ENCODE measurements at places on chromosomes 1 and 21. TPM values are rescaled to one million over a fixed set of nuclear protein-coding genes. Genes with fewer than 3 reads are reported as not detected.
A peak's percentile ranks its signal among the peaks of the same experiment; 100 is the strongest.

GRCh38 chr1:184646178-184646701 lies 108.4 kb downstream of the EDEM3 start:
- no peaks in the 10 kb centered on the region for H3K4me1 ChIP-seq
- DNase-seq = no peak
- no peak overlapping the region for H3K27ac ChIP-seq
- H3K36me3 ChIP-seq = no peaks in the 10 kb centered on the region

DNA sequence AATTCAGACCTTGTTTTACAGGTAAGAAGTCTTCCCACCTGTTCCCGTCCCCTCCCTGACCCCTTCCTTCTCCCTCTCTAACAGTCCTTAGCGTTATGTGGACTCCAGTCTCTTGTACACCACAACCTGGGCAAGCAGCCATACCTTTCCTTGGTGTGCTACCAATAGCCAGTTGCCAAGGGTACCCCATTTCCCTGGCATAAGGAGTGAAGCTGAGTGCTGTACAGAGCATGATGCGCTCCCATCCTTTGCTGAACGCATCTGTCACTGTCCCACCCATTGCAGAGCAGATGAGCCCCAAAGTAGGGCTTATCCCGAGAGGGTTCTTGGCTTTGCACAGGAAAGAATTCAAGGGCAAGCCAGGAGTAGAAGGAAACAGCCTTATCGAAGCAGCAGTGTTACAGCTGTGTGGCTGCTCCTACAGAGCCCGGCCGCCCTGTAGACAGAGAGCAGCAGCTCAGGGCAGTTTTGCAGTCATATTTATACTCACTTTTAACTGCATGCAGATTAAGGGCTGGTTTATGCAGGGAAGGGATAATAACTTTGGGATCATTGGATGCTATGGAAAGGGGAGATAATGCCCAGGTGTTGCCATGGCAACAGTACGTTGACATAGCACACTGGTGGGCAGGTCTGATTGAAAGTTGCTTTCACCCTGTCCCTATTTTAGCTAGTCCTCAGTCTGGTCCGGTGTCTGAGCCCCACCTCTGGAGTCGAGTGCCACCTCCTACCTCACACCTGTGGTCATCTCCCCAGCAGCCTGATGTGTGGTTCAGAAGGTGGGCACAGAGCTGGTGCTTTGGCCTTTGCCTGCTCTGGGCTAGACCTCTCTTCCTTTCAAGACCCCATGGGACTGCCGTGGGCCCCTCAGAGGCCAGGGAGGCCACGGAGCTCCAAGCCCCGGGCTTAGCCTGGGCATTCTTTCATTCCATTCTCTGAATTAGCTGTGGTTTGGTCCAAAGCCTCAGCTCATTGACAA lies 5.1 kb downstream of the FHAD1 start:
- peak overlapping the region; percentile 63 for H3K27ac ChIP-seq
- no peak for DNase-seq
- no peak overlapping the region for H3K4me3 ChIP-seq
- peaks cover 49% of the 10 kb centered on the region for H3K4me1 ChIP-seq
- peaks cover 77% of the 10 kb centered on the region for H3K27me3 ChIP-seq

DNA sequence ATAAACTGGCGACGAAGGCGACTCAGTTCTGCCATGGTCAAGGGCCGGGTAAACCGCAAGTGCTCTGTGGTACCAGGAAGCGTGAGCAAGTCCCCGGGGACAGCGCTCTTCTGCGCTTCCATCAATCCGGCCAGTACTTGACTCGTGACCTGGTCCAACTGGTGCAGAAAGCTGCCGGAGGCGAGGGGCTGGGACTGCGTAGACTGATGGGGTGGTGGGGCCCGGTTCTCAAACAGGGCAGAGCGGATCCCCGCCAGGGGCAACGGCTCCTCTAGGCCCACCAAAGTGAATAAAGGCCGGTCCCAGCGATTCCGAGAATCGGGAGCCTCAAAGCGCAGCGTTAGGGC lies 852 bp downstream of the KTI12 start:
- peak overlapping the region; percentile 95 for H3K27ac ChIP-seq
- H3K36me3 ChIP-seq = peaks cover 23% of the 10 kb centered on the region
- H3K4me3 ChIP-seq = peak overlapping the region; percentile 95
- peaks cover 29% of the 10 kb centered on the region for H3K4me1 ChIP-seq
- no peaks in the 10 kb centered on the region for H3K27me3 ChIP-seq
- DNase-seq = peak; percentile 51

GRCh38 chr1:197683895-197684553 lies 91.3 kb downstream of the DENND1B start:
- H3K4me3 ChIP-seq = no peak overlapping the region
- H3K36me3 ChIP-seq = peaks cover 22% of the 10 kb centered on the region
- H3K27ac ChIP-seq = no peak overlapping the region
- DNase-seq = no peak
- no peaks in the 10 kb centered on the region for H3K27me3 ChIP-seq

The GPR52 gene
- 4.3 TPM for total RNA-seq

Measured in activated CD8-positive, alpha-beta memory T cell treated with anti-CD3 and anti-CD28 coated beads, Interleukin-2, amount 10 ng/mL, durations not matched to agents 7 days and 5 days (primary cell).